ENCODE measurements at places on chromosomes 5 and 9.

DNA sequence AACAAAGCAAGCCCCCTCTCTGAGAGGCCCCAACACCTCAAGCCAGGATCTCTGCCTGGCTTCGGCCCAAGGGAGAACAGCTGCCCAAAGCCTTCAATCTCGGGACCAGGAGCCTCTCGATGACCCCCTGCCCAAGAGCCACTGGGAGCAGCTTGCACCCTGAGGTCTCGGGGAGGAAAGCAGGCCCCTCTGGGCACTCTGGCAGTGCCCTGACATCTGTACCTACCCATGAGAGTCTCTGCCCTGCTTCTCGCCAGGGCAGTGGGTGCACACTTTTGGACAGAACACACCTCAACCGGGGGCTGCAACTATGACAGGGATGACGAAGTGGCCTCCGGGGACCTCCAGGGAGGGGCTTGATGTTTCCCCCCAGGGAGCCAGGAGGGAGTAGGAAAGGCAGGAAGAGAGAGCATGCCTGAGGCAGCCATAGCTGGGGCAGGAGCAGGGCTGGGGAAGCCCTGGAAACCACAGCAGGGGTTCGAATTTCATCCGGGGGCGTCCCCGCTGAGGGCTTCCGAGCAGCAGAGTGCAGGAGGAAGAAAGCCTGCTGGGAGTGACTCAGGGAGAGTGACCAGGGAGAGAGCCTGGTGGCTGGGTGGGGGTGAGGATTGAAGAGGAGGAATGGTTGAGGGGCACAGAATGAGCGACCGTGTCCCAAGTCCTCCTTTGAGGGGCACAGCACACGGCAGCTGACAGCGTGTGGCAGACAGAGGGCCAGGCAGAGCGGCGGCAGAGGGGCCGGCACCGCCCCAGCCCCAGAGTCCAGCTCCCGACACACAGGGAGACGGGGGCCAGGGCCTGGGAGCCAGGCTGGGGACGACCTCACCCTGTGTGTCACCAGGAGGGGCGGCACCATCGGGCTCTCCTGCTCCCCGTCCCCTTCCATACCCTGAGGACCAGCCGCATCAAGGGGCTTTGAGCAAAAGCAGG lies 1.8 kb downstream of the LPCAT1 start:
- peak; percentile 56 for DNase-seq

DNA sequence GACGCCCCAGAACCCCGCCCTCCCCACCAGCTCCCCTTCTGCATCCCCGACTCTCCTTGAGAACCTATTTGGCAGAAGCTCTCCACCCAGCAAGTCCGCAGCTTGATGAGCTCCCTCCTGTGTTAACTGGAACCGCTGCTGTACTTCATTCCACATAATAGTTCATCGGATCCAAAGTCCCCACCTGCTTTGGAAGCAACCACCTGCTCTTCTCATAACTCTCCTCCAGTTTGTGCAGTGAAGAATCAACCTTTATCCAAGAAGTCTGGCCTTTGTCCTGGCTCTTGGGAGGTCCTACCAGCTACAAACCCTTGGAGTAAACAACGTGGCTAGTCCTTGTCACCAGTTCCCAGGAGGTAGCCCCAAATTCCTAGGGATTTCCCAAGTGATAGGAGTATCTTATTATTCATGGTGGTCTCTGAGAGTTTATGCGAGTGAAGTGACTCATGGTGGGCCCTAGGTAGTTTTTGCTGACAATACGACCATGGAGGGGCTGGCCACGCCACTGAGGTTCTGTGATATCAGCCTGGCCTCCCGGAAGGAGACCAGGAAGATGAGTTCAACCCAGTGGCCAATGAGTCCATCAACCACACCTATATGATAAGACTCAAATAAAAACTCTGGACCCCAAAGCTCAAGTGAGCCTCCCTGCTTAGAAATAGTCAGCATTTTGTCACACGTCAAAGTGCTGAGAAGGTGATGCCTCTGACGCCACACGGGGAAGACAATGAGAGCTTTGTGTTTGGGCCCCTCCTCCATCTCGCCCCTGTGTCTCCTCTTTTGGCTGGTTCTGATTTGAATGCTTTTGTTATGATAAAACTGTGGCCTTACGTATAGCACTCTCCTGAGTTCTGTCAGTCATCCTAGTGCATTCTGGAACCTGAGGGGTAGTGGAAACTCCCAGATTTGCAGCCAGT lies 3.6 kb upstream of the IL4 start:
- no peak for DNase-seq

DNA sequence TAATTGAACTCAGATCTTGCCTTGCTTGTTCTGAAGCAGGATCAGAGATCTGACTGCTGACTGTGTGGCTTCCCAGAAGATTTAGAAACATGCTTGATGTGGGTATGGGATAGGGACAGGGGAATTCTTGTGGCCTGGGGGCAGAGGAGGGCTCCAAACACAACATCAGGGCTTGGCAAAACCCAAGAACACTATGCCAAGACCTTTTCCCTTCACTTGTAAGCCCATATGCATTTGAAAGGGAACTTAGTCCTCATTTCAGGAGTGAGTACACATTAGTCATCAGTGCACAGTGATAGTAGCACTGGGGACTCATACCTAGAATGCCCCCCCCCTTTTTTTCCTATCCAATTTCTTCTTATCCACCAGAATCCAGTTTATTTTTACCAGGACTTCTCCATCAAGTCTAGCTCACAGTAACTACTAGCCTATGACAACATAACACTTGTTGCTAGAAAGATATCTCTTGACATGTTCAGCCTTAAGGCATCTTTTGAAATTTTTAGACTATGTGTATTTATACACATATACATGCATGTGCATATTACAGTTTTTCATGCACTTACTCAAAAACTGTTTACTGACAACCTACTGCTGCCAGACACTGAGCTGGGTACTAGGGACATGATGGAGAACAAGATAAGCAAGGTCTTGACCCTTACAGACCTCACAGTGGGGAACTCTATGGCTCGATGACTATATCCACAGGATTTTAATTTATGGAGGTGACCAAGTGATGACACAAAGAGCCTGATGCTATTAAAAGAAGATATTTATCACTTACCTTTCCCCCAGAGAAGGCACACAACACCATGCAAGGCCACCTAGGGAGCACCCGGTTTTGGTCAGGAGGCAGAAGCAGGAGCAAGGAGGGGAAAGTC lies 158.3 kb upstream of the MAP3K1 start:
- no peak for DNase-seq

DNA sequence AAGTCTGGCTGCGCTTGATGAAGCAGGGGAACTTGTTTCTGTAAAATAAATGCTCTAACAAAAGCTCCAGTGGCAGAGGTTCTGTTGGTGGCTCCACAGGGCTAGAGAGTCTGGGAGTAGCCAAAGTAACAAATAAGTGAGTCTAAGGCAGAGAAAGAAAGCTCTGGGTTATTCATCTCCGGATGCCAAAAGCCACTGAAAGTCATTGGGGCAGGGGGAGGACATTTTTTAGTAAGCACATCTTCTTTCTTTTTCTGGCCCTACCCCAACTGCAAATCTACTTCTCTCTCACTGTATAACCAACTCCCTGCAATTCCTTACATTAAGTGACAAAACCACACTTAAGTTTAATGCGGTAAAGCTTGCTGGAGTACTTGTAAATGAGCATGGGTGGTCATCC lies 141.6 kb downstream of the INSYN2B start:
- DNase-seq, result no peak

DNA sequence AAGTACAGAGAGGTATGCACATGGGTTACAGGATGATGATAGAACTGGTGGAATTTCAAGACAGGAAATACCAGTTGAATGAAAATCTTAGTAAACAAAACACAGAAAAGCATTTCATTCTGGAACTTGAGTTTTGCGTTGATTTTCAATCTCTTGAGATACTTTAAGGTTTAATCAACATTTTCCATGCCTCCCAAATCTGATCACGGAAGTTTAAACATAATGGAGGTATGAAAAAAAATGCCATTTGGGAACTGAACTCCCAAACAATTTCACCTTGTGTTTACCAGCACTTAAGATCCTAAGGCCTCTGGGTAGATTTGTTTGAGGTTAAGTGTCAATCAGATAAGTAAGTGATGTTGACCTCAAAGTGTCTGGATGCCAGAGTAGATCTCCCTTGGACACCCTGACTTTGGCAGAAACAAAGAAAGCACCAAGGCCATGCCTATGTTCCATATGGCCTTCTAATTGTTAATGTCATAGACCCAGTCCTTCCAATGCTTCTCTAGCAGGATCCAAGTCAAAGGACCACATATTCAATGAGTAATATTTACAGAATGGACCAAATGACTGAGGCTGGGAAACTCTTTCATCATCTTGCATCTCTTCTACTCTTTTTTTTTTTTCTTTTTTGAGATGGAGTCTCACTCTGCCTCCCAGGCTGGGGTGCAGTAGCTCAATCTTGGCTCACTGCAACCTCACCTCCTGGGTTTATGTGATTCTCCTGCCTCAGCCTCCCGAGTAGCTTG lies 216.9 kb downstream of the ARRDC3 start:
- DNase-seq, result peak; percentile 55

- DNase-seq, result no peak
These were observed 35.4 kb downstream of the SH3GL2 start for GRCh38 chr9:17614250-17614649.

GRCh38 chr5:30930736-30931135 lies 262.8 kb upstream of the CDH6 start:
- DNase-seq, result peak; percentile 64

Measured in amniotic epithelial cell (primary cell).